CD4-positive, alpha-beta T cell treated with Interferon alpha-2 for 1 hour (primary cell): ENCODE measurements at places on chromosomes 7 and 10.

DNA sequence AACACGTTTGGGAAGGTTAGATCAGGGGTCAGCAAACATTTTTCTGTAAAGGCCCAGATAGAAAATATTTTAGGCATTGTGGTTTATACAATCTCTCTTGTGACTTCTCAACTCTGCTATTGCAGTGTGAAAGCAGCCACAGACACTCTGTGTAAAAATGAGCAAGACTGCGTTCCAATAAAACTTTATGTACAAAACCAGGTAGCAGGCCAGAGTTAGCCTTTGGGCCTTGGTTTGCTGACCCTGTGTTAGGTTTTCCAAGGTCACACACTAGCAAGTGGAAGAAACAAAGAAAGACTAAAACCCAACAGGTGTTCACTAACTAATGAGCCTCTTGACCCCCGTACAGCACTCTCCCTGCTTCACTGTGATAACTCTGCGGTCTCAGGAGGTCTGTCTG, 14.9 kb upstream of the PAXIP1 start:
- DNase-seq = no peak

- no peak for DNase-seq
Observed at GRCh38 chr7:38907766-38908165, 1.2 kb downstream of the VPS41 start.

DNA sequence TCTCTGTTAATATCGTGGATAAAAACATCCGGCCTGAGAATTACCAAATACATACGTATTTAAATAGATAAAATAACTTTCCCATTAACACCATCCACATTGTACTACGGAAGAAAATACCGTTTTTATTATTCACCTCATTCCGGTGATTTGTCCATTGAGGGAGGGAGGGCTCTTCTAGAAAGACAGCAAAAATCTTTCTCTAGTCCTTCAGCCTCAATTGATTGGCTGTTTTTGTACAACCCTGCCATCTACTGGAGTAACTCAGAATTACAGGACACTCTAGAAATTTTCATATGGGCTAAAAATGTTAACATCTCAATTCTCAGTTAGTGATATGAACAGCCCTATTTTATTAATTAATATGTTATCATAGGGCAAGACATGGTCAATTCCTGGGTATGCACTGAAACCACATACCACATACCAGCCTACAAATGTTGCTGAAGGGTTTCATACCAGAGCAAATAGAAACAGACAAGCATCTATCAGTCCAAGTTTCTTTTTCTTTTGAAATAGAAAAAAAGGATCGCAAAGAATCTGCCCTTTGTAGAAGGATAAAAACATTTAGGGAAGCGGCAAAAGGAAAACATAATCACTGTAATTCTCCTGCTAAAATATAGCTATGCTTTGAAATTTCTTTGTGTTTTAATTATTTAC, 55.8 kb upstream of the CDCA7L start:
- DNase-seq = peak; percentile 66

DNA sequence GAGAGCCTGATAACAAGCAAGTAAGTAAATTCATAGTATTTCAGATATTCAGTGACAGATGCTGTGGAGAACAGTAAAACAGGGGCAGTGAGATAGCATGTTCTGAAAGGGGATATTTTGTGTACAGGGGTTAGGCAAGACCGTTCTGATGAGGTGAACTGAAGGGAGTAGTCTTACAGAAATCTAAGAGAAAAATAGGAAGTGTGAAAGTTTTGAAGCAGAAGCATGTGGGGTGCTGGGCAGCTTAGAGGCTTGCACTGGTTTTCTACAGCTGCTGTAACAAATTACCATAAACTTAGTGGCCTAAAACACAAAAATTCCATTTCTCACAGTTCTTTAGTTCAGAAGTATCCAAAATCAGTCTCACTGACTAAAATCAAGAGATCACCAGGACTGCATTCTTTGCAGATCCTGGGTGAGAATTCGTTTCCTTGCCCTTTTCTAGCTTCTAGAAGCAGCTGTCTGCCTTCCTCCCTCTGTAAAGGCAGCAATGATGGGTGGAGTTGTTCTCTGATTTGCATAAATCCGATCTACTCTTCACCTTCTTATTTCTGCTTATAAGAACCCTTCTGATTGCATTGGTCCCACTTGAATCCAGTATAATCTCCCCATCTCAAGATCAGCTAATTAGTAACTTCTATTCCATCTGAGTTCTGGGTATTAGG, 7.5 kb upstream of the KLF14 start:
- DNase-seq = no peak

GRCh38 chr7:149764481-149765398, 8.6 kb downstream of the ZNF467 start:
- no peak for DNase-seq

GRCh38 chr10:91665842-91666241, 33.0 kb upstream of the PPP1R3C start:
- no peak for DNase-seq

DNA sequence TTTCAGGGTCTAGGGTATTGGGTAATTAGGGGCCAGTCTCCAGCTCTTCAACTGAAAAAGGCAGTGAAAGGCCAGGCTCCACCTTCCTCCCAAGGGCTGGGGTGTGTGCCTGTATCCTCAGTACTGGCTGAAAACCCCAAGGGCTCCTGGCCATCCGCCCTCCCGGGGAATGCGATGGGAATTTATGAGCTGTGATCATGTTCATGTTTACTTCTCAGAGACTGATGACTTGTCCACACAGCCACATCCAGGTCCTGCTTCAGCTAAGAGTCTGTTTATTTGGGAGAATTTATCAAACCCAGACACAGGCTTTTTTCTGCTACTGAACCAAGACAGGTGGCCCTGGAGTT, 91.7 kb downstream of the CCDC3 start:
- no peak for DNase-seq

GRCh38 chr10:43824934-43825333, 176.3 kb upstream of the ZNF32 start:
- no peak for DNase-seq

DNA sequence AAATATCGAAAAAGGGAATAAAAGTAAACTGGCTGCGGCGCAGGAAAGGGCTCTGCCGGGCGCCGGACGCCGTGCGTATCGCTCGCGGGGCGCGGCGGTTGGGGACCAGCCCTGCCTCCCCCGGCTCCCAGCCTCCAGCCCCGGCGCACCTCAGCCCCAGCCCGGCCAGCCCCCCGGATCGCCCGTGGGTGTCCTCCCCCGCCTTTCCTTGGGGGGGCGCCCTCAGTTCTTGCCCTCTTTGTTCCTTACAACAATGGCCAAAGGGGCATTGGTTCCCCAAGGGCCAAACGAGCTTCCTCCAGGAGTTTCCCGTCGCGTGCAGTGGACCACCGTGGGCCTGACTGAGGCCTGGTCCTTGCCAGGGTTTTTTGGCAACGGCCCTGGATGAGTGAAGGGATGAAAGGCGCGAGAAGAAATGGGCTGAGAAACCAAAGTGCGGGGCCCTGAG, 1.2 kb downstream of the MACROH2A2 start:
- DNase-seq = no peak

DNA sequence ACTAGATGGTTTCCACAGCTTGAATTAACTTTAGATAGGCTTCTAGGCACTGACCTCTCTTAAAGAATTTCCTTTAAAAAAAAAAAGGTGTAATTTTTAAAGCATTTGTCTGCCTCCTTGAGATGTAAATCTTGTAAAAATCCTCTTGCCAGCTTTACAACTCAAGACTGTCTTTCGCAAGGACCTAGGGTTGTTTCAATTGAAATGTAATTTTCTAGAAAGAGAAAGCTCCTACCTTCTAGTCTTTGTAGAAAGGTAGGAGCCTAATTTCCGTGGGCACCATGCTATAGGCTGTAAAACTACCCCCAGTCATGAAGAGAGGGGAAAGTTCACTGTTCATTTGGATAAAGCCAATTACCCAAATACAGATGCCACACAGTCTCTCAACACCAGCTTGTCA, 228.8 kb upstream of the TMEM229A start:
- no peak for DNase-seq

DNA sequence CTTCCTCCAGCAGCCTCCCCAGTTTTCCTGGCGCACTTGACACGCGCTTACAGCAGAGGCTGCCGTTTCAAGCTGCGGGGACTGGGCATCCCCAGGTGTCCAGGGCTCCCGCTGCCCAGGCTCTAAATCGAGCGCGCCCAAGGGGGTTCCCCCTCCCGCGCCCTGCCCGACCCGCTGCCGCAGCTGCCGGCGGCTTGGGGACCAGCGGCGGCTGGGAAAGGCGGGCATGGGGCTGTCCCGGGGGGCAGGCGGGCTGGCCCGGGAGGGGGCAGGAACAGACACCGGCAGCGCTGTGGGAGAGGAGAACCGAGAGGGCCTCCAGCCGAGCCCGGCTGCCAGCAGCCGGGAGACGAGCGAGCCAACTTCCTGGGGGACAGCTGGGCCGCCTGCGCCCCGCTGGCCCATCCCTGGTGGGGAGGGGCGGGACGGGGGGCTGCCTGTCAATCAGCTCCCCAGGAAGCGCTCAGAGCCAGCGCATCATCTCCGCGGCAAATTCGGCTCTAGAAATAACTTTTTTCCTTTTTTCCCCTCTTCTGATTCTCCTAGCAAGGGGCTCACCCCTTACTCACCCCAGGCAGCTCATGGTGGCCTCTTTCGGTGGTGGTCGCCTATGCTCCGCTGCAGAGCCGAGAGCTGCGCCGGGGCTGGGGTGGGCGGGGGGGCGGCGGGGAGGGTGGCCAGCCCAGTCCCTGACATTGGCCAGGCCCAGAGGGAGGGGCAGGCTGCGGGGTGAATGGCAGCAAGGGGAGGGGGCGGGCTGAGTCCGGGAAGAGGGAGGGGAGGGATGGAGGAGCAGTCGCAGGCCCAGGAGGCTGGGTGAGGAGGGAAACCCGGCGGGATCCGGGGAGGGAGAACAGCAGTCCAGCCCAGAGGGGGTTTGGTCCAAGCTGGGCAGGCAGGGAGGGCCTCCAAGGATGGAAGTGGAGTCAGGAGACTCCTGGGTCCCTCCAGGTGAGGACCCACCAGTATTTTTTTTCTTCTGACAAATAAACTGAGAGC, 14.7 kb downstream of the GRID2IP start:
- DNase-seq = no peak

GRCh38 chr7:74101061-74101681, 17.6 kb downstream of the LIMK1 start:
- no peak for DNase-seq

DNA sequence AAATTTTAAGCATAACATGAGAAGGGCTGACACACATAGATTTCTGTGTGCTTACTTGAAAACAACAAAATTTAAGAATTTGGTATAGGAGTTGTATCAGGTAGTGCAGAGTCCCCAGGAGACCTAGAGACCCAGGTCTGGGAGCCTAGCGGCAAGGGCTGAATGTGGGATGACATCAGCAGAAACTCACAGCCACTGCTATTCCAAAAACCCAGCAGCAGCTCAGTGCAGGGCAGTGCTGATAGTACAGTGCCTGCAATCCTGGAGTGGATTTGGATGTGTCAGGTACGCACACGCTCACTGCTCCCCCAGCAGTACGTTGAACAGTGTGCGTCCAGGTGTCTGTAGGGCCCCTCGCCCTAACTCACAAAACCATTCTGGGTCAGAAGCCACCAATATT, 87.1 kb downstream of the EGFR start:
- no peak for DNase-seq

- no peak for DNase-seq
Observed at GRCh38 chr10:123556049-123556448, 110.1 kb upstream of the GPR26 start.

DNA sequence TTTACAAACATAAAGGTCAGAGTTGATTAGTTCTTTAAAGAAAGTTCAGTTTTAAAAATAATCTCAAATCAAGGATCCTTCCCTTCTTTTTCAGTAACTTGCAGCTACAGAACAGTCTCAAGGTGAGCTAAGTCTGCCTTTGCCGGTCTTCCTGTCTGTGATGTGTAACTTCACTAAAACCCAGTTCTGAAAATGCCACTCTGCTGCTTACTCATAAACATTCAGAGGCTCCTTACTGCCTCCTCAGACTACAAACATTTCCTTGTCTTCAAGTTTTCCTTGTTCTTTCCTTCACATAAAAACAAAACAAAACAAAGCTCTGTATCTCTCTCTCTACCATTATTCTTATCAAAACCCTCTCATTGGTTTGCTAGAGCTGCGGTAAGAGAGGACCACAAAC, 128.7 kb downstream of the ETV1 start:
- DNase-seq = no peak

GRCh38 chr7:25391295-25391861, 163.1 kb upstream of the NPVF start:
- DNase-seq = peak; percentile 3

DNA sequence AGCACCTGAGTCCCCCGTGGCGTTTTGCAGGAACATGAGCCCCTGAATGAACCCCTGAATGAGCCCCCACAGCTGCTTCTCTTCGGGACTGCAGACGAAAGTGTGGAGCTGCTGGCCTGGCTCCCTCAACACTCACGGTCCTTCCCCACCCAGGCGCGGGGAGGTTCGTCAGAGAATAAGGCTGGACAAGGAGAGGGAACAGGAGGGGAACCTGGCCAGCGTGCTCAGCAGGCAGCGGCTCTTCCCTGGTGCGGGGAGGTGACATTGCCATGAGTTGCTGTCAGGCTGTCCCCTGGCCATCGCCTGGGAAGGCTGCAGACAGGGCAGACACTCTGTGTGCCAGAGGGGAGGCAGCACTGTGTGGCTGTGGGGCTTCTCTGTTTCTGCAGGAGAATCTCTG, 80.9 kb upstream of the SHH start:
- DNase-seq = no peak

- no peak for DNase-seq
Observed at GRCh38 chr10:131880016-131880590, 20.7 kb upstream of the PPP2R2D start.

DNA sequence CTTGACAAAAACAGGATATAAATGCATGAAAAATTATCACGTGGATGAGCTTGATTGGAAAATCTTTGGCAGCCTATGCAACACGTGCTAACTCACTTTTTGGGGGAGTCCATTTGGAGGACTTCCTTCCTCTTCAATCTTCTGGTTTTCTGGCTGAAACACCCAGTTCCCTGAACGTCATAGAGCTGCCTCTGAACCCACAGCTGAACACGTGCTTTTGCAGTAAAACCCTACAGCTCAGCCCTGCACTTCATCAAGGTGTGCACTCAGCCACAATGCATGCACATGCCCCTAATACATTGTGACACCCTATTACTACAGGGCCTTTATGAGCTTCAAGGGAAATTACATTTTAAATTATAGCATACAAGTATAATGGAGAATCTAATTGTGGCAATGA, 808.7 kb upstream of the AUTS2 start:
- no peak for DNase-seq

DNA sequence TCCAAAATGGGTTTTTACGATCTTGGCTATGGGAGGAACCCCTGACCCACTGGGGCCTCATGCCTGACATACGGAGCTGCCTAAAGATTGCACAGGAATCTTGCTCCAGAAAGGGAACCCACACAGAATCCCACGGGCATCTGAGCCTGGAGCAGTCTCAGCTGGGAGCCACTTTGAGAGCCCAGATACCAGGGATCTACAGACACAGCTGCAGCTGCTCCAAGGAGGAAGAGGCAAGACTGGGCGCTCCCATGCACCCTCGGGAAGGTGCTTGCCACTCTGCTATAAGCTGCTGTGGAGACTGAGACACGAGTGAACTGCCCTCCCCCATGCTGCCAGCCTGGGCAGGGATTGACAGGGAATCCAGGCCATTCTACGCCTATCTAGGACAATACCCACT, 202.5 kb downstream of the REEP3 start:
- no peak for DNase-seq

GRCh38 chr7:15403315-15403714, 158.5 kb downstream of the AGMO start:
- no peak for DNase-seq
